NCI-H187 treated with DMSO at 0.1 percent for 48 hours (cell line): ENCODE measurements at places on chromosomes 3 and 15.

DNA sequence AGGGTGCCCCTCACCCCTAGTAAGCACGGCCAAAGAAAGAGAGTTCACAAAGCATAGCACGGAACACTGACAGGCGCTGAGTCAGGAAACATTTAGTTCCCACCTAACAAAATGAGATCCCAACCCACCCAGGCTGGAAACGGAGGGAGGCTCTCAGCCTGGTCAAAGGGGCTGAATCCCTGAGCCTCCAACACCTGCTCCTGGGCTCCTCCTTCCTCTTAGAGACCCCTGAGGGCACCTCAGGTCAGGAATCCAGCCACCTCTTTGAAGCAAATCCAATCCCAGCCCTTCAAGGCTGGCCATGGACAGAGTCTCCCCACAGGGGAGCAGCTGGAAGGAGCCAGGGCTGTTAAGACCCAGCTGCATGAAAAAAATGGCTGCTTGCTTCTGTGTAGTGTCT lies 154.4 kb upstream of the HES1 start:
- no peak for DNase-seq

- DNase-seq = no peak
Observed at GRCh38 chr3:66884659-66885058, 113.4 kb upstream of the KBTBD8 start.

DNA sequence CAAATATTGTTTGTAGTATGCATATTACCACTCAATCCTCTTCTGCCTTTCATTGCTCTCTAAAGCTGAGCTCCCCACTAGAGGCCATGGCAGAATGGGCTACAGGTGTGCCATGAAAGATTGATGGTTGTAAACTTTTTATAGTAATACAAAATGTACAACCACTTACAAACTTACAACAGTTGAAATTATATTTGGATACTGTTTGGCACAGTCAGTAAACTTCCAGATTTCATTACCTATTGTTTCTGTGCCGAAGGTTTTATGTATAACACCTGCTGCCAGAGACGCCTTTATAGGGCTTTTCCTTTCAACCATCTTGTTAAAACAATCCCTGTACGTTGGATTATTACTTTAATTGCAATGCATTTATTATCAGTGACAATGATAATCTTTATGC lies 7.0 kb downstream of the ROPN1 start:
- DNase-seq = no peak

DNA sequence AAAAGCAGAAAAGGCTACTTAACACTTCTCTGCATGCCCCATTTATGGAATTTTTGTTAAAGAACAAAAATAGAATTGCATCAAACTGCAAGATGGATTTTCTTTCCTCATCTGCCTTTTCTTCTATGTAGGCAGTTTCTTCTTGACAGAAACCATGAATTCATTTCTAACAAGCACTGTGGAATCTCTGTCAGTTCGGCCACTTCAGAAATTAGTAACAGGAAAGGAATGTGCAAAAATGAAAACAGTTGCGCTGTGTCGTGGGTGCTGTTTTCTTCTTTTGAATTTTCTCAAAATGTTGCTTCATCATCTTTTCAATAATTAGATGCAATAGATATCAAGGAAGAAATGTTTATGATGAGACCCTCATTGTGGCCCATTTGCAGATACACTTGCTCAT lies 151.6 kb downstream of the FOXB1 start:
- no peak for DNase-seq

GRCh38 chr3:66312039-66312438 lies 91.2 kb downstream of the SLC25A26 start:
- no peak for DNase-seq

DNA sequence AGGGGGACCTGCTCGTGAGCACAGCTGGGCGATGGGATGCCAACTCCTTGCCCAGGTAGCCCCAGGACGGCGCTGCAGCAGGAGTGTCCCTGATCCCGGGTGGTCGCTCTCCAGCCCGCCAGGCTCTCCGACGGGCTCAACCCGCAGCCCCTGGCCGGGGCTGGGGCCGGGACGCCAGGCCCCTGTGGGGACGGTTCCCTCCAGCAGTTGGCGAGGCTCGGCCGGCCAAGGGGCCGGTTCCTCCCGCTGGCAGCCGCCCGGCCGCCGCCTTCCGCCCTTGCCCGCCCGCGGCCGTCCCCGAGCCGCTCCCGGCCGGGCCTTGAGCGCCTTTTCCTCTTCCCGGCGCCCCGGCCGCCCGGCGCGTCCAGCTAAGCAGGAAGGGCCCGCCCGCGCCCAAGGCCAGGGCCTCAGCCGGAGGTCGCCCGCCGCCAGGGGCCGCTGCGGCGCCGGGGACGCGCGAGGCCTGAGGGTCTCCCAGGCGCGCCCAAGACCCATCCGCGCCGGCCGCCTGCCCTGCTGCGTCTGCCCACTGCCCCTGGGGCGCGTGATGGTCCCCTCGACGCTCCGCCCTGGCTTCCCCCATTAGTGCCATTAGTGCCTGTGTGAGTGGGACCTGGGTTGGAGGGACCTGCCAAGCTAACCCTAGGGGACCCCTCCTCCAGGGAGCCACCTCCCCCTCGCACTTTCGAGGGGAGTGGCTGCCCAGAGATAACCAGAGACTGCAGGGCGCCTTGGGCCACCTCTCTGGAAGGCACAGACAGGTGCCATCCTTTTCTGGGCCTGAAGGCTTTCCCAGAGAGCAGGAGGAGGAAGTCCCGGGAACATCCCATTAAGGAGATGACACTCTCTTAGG lies 106.4 kb downstream of the FBLN2 start:
- DNase-seq = no peak

GRCh38 chr3:66851894-66852613 lies 146.1 kb upstream of the KBTBD8 start:
- no peak for DNase-seq

- DNase-seq = no peak
Observed at GRCh38 chr3:28856796-28857195, 424.1 kb upstream of the RBMS3 start.

DNA sequence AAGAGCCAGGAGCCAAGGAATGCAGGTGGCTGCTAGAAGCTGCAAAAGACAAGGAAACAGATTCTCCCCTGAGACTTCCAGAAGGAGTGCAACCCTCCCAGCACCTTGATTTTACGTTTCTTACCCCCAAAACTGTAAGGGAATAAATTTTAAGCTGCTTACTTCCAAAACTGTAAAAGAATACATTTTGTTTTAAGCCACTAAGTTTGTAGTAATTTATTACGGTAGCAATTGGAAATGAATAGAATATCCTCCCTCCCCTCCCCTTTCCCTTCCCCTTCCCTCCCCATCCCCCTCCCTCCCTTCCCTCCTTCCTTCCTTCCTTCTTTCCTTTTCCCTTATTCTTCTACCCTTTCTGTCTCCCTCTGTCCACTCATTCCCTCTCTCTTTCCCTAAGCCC lies 203.7 kb upstream of the CFAP20DC start:
- no peak for DNase-seq

- no peak for DNase-seq
Observed at GRCh38 chr3:62027796-62028195, 345.6 kb downstream of the FEZF2 start.

GRCh38 chr15:34154725-34155204 lies 52.9 kb downstream of the PGBD4 start:
- DNase-seq = no peak

GRCh38 chr3:179410999-179411398 lies 40.3 kb downstream of the GNB4 start:
- no peak for DNase-seq

GRCh38 chr15:75928680-75929608 lies 25.3 kb downstream of the FBXO22 start:
- no peak for DNase-seq

DNA sequence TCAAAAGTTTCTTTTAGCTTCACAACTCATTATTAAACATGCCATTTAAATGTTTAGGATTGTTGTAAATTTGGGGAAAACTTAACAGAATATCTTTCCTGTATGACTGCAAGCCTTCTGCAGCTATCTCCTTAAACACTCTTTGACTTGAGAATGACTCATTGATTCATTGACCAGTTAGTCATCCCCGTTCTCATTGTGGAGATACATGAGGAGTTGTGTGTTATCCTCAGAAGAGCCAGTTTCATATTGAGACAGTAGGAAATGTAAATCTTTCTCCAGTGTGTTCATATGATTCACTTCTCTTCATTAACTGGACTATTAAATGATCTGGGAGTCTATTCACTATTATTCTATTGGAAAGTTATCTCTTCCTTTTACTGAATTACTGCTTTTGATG lies 83.0 kb downstream of the CRYGS start:
- DNase-seq = no peak

GRCh38 chr3:13201851-13202250 lies 128.6 kb upstream of the IQSEC1 start:
- DNase-seq = no peak

DNA sequence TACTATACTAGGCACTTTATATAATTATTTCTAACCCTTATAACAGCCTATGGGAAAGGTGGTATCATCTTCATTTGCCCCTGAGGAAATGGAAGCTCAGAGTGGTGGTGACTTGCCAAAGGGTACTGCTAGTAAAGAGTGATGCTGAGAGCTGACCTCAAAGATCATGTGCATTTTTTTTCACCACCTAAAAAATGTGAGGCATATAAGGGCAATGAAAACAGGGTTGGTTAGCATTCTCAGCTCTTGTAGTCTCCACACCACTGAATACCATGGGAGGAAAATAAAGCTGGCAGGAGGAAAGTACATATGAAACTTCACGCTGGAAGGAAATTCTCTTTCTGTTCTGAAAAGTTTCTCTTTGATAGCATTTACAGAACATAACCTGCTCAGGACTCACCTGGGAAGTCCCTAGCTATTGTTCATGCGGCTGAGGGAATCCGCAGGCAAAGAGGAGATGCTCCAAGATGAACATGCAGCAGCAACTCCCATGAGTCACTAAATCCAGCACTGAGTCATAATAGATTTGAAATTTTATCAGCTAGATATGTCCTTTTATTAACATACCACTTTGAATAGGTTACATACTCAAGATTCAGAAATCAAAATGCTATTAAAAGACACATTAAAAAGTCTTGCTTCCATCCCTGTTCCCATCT lies 17.3 kb downstream of the FAIM start:
- DNase-seq = no peak

DNA sequence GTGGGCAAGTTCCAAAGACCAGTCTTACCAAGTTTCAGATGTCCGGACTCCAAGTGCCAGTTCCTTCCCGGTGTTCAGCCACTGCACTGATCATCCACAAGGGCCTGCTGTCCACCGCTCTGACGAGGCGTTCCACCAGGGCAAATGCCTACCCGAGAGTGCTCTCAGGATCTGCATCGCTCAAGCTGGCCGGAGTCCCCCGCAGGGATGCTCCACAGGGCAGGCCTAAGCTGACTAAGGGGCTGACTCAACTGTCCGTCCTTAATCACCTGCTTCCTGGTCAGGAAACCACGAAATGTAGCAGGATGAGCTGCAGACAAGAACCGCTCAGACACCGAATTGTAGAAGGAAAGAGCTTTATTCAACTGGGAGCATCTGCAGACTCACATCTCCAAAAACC lies 341.6 kb downstream of the KCNH8 start:
- DNase-seq = no peak

GRCh38 chr3:78963771-78964170 lies 804.0 kb downstream of the ROBO1 start:
- DNase-seq = no peak

DNA sequence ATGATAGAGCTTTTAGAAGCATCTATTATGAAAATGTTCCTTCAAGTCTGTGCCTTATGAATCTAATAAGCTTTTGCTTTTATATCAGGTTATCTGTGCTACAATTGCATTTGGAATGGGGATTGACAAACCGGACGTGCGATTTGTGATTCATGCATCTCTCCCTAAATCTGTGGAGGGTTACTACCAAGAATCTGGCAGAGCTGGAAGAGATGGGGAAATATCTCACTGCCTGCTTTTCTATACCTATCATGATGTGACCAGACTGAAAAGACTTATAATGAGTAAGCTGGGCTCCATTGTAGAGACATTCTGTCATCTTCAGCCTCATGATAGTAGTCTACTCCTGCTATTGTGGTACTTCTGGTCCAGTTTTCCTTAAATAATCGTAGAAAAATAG lies 73.4 kb downstream of the BLM start:
- no peak for DNase-seq

GRCh38 chr3:122168044-122168443 lies 15.4 kb upstream of the CASR start:
- no peak for DNase-seq

DNA sequence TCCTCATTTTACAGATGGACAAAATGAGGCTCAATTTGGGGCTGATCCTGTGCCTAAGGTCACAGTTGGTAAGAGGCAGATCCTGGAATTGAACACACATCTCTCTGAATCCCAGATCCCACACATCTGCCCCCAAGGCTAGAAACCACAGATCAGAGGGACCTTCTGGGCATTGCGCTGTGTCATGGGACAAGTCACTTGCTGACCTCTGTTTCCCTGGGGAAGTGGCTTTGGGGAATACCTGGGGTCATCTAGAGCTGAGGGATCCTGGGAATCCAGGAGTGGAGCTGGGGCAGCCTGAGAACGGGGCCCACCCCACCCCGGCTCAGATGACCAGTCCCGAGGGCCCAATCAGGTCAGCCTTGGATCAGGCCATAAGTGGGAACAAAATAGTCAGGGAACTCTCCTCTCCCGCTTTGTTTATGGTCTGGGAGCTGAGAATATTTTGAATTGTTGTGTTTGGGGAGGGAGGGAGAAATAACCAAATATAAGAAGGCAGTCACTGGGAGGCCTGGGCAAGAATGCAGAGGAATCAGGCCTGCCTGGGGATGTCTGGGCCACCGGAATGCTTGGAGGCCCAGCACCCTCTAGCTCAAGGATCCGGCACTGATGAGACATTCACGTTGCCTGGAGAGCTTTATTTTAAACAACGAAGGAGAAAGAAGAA lies 8.8 kb upstream of the SLC6A6 start:
- no peak for DNase-seq

DNA sequence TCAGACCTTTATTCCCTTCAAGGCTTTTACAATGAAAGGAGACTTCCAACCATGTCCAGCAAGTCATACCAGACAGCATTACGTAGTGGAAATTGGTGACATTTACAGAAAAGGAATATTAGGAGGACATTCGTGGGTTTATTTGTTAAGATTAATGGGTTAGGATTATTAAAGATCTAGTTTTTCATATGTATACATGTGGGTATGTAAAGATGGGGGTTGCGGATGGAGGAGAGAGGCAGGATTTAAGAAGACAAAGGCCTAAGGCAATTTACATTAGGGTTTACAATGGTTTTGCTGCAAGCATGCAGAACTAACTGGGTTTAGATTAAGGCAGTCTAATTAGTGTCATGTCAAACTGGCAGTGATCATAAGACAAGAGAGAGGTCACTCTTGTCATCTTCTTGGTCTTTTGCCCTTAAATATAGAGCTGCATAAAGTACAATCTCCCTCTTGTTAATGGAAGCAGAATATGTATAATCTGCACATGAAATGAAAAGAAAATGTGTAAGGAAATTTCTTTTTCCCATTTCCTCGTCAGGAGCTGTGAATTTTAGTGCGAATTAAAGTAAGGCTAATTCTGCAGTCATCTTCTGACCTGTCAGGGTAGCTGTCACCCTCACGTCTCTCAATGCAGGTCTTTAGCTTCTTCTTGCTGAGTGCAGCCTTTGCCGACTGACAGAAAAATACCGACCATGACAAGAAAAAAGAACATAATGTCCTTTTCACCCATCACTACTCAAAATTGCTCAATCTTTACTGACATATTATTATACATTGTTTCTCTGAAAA lies 258.9 kb upstream of the MEIS2 start:
- DNase-seq = no peak

- no peak for DNase-seq
Observed at GRCh38 chr3:79230266-79230665, 537.5 kb downstream of the ROBO1 start.
